CD14-positive monocyte (primary cell): ENCODE measurements at places on chromosomes 3 and 15. TPM values are rescaled to one million over a fixed set of nuclear protein-coding genes. Genes with fewer than 3 reads are reported as not detected.

The GOLGA6B gene
- 0.04 TPM in 1 of 2 replicates, not detected in the other for polyA plus RNA-seq

The RETNLB gene
- not detected for polyA plus RNA-seq

The ZBTB47 gene
- 0.35 TPM for polyA plus RNA-seq

The PSTPIP1 gene
- polyA plus RNA-seq, result 183 and 185 TPM in 2 replicates

The DTWD1 gene
- 11.8 TPM for polyA plus RNA-seq

The MYZAP gene
- 0.12 TPM for polyA plus RNA-seq

The ADIPOQ gene
- not detected for polyA plus RNA-seq

The MCF2L2 gene
- polyA plus RNA-seq, result 0.01 TPM in 1 of 2 replicates, not detected in the other

The KLHL40 gene
- polyA plus RNA-seq, result not detected in 2 replicates

- no peak for DNase-seq
Observed at GRCh38 chr3:97074546-97074945, 260.2 kb downstream of the EPHA6 start.

DNA sequence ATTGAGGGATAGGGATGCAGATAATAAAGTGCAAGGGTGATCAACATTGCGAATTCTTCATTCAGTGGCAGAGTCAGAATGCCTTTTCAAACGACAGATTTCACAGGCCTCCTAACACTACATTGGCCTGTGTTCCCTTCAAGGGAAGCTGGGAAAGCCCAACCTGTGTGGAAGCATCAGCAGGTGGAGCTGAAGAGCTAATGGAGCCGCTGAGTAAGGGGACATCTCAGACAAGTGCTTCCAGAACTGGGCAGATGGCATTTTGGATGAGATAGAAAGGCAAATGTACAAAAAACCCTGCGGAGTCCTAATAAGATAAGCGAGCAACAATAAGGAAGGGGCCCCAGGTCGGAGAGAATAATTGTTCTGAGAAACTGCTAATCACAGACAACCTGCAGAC is 8.5 kb upstream of the SLC24A5 start:
- no peak for DNase-seq

- no peak for DNase-seq
Observed at GRCh38 chr3:159629329-159630084, 359.1 kb upstream of the IL12A start.

DNA sequence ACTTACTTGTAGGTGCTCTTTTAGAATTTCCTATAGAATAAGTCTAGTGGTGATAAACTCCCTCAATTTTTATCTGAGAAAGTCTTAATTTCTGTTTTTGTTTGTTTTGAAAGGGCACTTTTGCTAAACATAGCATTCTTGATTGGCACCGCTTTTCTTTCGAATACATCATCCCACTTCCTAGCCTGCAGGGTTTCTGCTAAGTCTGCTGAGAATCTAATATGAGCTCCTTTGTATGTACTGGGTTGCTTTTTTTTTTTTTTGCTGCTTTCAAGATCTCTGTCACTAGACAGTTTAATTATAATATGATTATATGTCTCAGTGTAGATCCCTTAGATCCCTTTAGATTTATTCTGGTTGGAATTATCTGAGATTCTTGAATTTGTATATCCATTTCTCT is 21.5 kb downstream of the PFN2 start:
- no peak for DNase-seq

GRCh38 chr15:70812827-70813364 is 41.1 kb downstream of the LARP6 start:
- DNase-seq, result no peak

- peak; percentile 64 for DNase-seq
Observed at GRCh38 chr15:31867536-31868442, 162.5 kb upstream of the CHRNA7 start.

GRCh38 chr15:91801836-91802534 is 51.5 kb upstream of the SLCO3A1 start:
- no peak for DNase-seq

- DNase-seq, result peak; percentile 98
Observed at GRCh38 chr3:4978966-4979427, 240 bp upstream of the BHLHE40 start.

GRCh38 chr3:23489300-23490158 is 286.4 kb downstream of the UBE2E2 start:
- DNase-seq, result no peak

DNA sequence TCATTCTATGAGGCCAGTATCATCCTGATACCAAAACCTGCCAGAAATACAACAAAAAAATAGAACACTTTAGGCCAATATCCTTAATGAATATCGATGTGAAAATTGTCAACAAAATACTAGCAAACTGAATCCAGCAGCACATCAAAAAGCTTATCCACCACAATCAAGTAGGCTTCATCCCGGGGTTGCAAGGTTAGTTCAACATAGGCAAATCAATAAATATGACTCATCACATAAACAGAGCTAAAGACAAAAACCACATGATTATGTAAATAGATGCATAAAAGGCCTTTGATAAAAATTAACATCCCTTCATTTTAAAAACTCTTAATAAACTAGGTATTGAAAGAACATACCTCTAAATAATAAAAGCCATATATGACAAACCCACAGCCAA is 403.2 kb upstream of the AZI2 start:
- DNase-seq, result no peak

- DNase-seq, result no peak
Observed at GRCh38 chr3:192879346-192880031, 38.2 kb downstream of the MB21D2 start.

GRCh38 chr3:175186511-175186910 is 327.4 kb downstream of the NAALADL2 start:
- DNase-seq, result no peak

DNA sequence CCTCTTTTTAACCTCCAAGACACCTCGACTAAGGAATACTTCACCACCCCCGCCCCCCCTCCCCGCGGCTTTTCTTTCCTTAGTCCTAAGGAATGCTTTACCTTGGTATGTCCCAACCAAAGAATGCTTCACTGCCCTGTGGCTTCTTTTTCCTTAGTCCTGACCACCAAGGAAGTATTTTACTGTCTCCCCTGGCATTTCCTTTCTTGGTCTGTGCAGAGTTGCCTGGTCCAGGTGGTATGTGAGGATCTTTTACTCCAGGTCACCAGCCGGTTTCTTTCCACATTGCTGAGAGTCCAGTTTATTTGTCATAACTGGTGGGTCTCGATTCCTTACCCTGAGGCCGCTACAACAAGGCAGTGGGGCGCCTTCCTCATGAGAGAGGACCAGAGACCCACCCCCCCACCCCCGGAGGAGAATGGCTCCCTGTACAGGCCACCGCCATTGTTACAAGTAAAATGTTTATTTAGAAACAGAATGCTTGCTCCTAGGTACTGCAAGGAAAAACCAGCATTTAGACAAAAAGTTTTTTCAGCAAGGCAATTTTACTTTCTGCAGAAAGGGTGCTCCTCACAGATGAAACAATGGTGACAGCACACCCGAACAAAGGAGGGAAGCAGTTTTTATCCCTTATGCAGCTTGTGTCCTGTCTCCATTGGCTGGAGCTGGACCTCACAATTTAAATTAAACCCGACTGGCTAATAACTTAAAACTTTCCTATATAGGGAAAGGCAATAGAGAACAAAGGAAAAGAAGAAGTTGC is 23.1 kb upstream of the MTHFS start:
- DNase-seq, result no peak

DNA sequence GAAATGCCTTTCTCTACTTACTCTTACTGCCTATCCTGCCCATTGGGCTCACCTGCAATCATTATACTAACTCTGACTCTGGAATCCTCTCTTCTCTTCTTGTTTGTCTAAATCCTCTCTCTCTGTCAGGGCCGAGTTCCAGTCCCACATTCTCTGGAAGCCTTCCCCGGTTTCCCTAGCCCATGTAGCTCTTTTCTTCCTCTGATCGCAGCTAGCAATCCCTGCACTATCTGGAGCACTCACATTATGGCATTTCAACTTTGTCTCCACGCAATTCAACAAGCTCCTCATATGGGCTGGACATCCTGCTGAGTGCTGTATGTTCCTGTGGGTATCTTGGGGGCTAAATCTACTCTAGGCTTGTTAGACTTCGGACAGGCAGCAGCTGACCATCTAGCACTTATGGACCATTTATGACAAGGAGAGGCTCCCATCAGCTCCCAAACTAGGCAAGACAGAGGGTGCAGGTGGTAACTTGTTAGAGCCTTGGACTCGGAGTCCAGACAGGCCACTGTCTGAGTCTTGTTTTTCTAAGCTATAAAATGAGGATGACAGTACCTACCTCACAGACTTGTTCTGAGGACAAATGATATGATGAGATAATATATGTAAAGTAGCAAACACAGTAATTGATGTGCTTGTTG is 58.3 kb downstream of the EPHB3 start:
- no peak for DNase-seq

DNA sequence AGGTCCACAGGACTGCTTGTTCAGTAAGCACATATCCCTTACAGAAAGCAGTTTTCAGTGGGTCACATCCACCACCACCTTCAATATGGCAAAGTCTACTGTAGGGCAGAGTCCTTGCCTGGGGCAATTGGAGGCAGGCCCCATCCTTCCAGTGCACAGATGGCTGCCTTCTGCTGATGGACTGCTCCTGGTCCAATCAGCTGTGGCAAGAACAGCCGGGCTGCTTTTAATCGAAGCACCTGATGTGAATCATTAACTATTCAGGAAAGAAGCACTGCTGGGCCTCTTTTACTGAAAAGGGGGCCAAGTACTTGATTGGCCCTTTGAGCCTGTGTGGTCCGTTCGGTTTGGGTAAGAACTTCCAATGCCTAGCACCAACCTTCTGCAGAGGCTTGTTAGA is 24.4 kb downstream of the LARS2 start:
- DNase-seq, result no peak

DNA sequence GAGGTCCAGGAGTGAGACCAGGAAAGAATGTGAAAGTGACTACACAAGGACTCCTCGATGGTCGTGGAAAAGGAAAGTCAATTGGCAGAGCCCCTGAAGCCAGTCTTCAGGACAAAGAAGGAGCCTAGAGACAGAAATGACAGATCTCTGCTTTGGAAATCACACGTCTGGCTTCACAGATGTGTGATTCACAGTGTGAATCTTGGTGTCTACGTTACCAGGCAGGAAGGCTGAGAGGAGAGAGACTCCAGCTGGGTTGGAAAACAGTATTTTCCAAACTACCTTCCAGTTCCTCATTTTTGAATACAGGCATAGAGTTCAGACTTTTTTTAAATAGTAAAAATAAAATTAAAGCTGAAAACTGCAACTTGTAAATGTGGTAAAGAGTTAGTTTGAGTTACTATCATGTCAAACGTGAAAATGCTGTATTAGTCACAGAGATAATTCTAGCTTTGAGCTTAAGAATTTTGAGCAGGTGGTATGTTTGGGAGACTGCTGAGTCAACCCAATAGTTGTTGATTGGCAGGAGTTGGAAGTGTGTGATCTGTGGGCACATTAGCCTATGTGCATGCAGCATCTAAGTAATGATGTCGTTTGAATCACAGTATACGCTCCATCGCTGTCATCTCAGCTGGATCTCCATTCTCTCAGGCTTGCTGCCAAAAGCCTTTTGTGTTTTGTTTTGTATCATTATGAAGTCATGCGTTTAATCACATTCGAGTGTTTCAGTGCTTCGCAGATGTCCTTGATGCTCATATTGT is 6.0 kb downstream of the CCR2 start:
- DNase-seq, result no peak

DNA sequence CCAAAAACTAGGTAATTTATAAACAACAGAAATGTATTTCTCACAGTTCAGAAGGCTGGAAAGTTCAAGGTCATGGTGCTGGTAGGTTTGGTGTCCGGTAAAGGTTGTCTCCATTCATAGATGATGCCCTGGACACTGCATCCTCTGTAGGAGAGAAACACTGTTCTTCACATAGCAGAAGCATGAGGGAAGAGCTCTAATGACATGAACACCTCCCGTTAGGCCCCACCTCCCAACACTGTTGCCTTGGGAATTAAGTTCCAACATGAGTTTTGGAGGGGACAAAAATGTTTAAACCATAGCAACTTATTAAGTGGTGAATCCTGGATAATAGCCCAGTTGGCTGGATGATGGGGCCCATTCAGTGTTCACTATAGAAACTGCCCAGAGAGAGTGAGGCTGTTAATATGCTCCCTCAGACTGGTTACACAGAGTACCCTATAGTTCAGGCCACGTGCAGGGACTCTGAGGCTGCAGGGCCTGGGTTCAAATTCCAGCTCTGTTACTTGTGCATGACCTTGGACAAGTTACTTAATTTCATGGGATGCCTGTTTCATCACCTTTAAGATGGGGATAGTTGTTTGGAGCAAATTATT is 37.0 kb downstream of the CCNL1 start:
- DNase-seq, result no peak

DNA sequence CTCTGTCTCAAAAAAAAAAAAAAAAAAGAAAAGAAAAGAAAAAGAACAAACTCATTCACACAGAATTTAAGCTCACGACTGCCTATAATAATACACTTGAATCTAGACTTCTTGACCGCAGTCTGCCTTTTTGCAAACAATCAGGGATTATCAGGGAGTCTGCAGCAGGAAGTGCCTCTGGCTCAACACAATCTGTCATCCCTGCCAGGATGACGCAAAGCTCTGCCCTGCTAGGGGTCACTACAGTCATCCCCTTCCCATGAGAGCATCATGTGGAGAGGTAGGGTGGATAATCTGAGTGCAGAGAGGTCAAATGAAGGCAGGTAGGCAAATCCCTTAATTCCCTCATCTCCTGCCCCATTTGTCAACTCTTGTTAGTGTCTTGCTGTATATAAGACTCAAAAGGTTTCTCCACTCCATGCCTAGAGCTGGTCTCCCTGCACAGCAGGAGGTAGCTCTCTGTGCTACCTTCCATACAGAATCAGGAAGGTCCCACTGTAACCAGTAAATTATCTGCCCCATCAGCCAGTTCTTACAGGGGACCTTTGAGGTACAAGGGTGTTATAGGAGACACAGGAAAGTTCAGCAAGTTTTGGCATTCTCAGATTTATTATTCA is 4.2 kb downstream of the UBAP1L start:
- DNase-seq, result no peak

GRCh38 chr15:68228143-68228970 is 1.2 kb downstream of the CLN6 start:
- no peak for DNase-seq

DNA sequence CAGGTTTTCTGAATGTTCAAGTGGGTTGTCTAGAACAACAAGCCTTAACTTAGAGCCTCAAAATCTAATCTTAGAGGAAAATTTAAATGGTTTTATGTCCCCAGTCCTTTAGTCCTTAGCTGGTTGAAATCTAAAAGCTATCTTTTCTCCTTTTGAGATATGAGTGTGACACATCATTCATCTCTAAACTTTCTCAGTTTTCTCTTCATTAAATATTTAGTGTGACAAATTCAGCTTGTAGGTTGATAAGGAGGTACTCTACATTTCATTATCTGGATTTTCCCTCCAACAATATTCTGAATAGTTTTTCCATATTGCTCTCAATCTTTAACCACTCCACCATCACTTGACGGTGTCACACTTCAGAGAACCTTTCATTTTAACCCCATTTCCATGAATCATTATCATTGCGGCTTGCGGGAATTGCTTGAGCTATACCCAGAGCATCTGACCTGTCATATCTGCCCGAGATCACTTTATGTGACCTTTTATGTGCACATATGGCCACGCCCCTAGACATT is 16.1 kb upstream of the ATP8B4 start:
- no peak for DNase-seq

GRCh38 chr15:37361621-37362020 is 261.3 kb upstream of the MEIS2 start:
- no peak for DNase-seq

GRCh38 chr3:49868862-49869466 is 742 bp downstream of the CAMKV start:
- no peak for DNase-seq
